Mucosa of descending colon (tissue), 3 donors: ENCODE measurements at places on chromosomes 7 and 10. TPM values are rescaled to one million over a fixed set of nuclear protein-coding genes. Genes with fewer than 3 reads are reported as not detected.
A peak's percentile ranks its signal among the peaks of the same experiment; 100 is the strongest.

DNA sequence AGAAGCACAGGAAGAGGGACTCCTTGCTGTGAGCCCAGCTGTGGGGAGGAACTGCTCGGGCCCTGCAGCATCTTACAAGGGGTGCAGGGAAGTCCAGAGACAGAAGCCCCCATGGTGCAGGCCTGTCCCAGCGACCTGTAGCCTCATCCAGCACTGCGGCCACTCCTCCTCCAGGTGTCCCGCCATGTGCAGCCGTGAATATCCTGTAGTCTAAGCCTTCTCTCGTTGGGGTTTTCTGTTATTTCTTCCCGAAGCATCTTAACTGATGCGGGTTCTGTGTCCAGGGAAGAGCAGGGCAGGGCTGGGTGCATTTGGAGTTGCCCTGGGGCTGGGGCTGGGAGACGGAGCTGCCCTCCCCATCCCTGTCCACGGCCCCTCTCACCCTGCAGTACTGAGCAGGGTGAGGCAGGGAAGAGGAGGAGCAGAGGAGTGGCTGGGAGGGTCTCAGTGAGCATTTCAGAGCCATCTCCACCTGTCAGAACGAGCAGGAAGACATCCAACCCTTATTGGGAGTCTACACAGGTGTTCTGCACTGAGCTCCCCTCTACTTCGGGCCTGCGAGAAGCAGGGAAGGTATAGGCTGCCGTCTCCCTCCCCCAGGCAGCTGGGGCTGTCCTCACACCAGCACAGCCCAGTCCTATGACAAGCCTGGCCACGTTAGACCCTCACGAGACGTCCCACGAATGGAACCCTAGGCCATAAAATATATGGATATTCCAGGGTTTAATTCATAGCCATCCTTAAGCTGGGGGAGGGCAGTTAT is 494.5 kb downstream of the DNAJB6 start:
- no peak for DNase-seq

GRCh38 chr10:58322072-58322834 is 12.6 kb upstream of the UBE2D1 start:
- no peak for DNase-seq

The TRPV5 gene
- total RNA-seq: not detected

GRCh38 chr10:75929630-75930161 is 498.3 kb downstream of the LRMDA start:
- no peak for DNase-seq

DNA sequence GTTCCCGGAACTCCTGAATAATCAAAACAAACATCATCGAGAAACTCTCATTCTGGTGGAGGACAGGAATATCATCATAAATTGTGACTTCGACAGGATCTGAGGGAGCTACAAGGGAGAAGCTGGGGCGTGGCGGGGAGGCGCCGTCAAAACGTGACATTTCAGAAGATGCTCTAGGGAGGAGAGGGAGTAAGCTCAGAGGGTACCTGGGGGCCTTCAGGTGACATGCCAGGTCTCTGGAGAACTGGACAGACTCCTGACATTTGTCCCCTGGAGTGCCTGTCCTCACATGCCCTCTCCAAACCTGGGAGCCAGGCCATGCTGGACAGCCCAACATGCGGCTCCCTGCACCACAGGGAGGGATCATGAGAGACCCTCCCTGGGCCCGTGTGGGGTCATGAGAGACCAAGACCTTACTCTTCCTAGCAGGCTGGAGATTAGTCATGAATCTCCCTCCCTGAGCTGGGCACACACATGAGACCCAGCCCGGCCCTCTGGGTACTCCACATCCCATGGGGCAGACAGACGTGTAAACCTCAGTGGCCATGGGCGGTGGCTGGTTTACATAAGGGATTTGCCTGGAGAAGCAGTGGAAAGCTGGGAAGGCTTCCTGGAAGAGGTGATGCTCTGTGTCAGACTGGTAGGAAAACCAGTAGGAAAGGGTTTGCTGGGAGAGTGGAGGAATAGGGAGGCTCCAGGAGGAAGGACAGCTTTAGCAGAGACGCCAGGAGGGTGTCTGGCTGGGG is 81.0 kb downstream of the MYL10 start:
- DNase-seq: no peak

GRCh38 chr7:16271355-16271915 is 149.9 kb downstream of the CRPPA start:
- DNase-seq: no peak

- no peak for DNase-seq
Observed at GRCh38 chr7:107660381-107661080, at the start of gene SLC26A4. TSS of gene SLC26A4 (plus strand) at chr7:107660828. CDS start at chr7:107661642, 814 bp downstream.

DNA sequence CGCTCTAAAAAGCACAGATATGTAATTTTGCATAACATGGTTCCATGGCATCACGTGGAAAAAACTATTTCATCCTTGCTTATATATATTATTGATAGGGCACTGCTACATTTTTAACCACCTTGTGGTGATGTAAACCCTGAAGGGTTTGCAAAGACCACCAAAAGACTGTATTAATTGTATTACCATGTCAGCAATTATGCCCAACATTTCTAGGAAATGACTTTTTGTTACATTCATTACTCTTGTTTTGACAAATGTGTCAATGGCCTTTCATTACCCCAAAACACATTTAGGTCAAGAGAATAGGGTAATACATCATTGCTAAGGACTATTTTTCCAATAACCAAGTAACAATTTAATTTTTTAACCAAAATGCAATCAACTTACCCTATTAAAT is 142.2 kb downstream of the NRCAM start:
- no peak for DNase-seq

DNA sequence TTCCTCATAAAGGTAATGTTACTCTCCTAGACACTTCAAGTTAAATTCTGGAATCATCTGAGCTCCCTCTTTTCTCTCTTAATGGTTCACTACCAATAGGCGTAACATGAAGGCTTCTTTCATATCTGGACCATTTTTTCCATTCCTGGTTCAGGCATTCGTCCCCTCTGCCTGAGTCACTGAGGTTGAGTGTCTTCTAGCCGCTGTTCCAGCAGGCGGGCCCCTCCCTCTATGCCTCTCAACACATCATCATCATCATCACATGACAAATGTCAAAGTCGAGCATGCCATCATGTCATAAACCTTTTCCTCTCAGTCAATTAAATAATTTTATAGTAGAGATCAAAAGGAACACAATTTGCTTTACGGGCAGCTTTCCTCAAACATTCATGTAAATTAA is 168.9 kb upstream of the ASAH2 start:
- no peak for DNase-seq

The AKR1C8 gene
- total RNA-seq: not detected

DNA sequence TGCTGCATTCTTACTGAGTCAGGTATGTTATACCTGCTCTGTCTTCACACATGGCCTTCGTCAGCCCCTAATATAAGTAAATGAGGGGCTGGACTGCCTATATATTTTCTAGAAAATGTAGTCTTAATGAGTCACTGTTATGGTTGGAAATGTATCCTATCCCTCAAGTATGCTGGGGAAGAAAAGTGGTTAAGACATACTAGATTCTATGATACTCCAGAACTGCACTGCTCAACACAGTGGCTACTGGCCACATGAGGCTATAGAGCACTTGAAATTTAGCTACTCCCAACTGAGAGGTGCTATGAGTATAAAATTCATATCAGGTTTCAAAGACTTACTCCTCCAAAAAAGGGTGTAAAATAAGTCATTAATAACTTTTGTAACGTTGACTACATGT is 104.3 kb upstream of the STEAP1B start:
- no peak for DNase-seq

The C10orf62 gene
- not detected for total RNA-seq

DNA sequence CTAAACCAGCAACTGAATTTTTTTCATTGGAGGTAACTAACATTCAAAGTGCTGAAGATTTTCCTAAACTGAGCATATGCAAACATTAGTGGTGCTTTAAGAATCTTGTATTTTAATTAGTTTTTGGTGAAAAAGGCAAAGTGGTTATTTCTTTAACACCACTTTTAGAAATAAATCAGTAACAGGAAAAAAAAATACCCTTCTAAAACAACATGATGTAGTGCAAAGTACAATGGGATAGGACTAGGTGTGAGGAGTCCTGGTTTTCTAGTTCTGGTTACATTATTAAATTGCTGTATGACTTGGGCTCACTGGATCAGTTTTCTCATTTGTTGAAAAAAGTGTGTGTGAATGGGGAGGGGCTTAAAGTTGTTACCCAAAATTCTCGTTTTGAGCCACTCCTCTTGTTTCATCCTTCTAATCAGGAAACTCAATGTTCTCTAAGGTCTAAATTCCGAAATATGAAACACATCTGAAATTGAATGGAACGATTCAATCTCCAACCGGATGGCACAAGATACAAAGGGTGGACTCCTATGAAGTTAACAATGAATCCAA is 1.8 kb downstream of the WASL start:
- no peak for DNase-seq

The CPA2 gene
- total RNA-seq: 2.1 TPM

DNA sequence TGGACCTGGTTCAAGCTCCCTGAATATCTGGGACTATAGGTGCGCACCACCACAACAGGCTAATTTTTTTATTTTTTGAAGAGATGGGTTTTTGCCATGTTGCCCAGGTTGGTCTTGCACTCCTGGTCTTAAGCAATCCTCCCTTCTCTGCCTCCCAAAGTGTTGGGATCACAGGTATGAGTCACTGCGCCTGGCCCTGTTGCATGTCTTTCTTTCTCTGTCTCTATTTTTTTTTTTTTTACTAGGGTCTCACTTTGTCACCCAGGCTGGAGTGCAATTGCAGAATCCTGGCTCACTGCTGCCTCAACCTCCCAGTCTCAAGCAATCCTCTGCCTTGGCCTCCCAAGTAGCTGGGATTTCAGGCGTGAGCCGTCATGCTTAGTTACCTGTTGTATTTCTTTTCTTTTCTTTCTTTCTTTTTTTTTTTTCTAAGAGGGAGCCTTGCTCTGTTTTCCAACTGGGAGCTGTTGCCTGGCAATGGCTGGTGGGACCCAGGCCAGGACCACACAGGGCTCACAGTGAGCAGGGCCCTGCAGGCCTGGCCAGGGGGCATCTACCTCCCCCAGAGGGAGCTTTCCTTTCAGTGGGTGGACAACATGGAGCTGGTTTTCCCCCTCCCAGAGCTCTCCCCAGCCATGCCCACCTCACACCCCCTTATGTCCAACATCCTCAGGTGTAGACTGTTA is 6.0 kb downstream of the MYL7 start:
- no peak for DNase-seq

The OR2A42 gene
- not detected for total RNA-seq

The AKR1C4 gene
- not detected for total RNA-seq

DNA sequence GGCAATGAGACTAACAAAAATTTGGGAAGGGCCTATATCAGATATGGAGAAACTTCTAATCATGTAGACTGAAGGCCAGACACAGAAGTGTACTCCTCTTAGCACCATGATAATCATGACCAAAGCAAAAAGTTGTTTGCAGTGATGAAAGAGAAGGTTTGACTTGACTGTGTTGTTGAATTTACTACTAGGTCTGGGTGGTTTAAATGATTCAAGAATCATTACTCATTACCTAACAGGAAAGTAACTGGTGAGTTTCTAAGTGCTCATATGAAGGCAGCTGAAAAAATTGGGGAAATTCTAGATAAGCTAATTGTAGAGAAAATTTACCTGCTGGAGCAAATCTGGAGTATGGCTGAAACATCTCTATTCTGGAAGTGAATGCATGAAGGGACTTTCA is 451.5 kb upstream of the SORCS1 start:
- DNase-seq: no peak

- DNase-seq: no peak
Observed at GRCh38 chr7:4939971-4940728, 18.8 kb downstream of the MMD2 start.

DNA sequence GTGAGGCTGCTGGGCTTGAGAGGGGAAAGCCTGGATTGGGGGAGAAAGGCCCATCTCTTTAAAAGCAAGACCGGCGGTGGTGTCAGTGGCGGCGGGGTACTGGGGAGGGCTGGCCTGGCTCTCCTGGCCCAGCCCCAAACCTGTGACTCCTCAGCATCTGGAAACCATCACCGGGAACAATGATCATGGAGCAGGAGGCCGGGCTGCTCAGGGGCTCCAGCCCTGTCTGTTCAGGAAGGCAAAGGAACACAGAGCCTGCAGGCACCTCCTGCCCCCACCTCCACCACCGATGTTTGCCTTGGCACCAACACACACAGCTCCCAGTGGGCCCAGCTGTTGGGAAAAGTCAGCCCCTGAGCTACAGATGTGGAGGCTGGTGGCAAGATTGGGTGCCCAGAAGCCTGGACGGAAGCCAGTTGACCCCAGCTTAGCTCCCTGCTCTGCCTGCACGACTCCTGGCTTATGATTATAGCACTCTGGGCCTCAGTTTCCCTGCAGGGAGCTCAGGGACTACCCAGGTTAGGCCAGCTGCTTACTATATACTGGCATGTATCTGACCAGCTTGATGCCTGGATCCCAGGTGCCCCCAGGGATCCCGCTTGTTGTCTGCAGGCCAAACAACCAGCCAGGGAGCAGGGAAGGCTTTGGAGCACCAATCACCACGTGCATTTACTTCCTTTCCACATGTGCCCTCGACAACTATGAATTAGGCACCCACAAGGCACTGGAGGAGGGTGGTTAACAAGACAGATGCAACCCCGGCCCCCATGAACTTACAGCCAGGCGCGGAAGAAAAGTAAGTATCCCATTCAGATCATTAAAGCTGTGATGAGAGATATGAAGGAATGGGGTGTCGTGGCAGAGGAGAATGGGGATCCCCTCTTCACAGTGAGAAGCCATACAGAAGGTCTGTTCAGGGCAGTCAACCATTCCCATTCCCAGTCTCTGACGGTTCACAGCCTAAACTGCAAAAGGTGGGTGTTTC is 37.3 kb downstream of the ZCCHC24 start:
- peak; percentile 46 for DNase-seq

The CPVL gene
- total RNA-seq: 20.0 TPM

DNA sequence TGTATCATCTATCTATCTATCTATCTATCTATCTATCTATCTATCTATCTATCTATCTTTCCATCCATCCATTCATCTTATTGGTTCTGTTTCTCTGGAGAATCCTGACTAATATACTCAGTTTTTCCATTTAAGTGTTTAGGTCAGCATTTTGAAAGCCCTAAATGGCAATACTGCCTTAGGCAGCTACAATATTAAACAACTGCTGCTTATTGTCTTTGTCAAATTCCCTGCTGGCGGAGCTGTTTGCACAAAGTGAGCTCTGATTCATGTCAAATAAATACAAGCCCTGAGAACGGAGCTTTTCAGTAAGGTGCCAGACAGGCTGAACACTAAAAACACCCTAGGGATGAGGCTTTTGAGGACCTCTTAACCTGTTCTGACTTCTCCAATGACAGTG is 7.1 kb upstream of the KLHL7 start:
- no peak for DNase-seq

- DNase-seq: peak; percentile 97
Observed at GRCh38 chr7:73770002-73770859, at the start of gene CLDN3. TSS of gene CLDN3 (minus strand) at chr7:73770270. CDS start at chr7:73770049, 221 bp downstream.
